Activated naive CD4-positive, alpha-beta T cell treated with Interleukin-2 at 50 U/mL for 16 hours (primary cell): ENCODE measurements at places on chromosomes 5 and 9.

DNA sequence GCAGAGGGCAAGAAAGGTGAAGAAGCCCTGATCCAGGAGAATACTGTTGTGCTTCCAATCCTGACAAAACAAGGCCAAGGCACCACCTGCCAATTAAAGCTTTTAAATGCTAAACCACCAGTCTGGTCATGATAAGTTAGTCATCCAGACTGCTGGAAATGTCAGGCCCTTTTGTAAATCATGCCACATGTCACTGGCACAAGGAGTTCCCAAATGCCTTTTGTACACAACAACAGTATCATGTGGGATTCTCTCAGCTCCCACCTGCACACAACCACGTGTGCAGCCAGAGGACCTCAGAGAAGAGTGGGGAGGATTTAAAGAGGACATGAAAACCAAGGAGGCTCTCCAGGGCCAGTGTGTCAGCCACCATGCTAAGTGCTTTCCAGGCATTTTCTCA is 99.3 kb downstream of the CDK5RAP2 start:
- DNase-seq, result no peak

DNA sequence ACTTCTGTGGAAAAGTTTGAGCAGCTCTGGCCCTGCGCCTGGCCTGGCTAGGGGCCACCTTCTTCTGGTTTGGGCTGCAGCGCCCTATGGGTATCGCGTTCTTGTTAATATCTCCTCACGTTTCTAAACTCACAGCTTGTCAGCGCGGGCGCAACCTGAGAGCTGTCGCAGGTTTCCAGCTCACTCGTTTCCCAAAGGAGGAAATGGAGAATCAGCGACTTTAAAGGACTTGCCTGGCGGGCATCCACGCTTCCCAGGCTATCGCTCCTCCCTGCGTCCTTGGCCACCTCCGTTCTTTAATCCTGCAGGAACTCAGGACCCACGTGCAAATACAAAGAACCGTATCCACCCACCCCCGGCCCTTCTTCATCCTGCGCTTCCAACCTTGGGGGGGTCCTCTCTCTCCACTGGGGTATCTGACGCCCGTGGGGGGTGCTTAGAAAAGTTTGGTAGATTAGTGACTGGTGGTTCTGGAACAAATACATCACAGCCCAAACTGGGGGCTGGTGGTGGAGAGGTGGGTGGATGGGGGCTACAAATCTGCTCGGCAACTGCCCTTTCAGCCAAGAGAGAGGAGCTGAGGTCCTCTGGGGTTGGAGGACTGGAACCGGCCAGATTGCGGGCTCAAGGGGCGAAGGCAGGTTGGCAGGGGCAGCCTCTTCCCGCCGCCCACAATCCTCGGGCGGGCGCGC is 578 bp upstream of the PSAT1 start:
- peak; percentile 4 for DNase-seq

DNA sequence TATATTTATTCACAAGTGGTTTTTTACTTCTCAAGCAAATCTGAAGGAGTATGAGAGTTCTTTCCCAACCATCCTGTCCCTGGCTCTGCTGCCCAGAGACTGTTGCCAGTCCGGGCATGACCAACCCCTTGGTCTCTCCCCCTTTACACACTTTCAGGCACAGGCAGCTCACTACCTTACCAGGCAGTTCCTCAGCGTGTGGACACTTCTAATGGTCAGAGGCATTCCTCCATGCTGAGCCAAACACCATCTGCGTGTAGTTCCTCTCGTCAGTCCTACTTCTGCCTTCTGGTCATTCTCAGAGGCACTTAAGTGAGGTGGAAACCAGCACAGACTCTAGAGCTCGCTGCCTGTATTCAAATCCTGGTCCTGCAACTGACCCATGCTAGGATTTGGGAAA is 56.1 kb downstream of the TSTD2 start:
- DNase-seq, result no peak

- DNase-seq, result no peak
These were observed 136.6 kb downstream of the ADAMTS12 start for GRCh38 chr5:33755231-33755630.

DNA sequence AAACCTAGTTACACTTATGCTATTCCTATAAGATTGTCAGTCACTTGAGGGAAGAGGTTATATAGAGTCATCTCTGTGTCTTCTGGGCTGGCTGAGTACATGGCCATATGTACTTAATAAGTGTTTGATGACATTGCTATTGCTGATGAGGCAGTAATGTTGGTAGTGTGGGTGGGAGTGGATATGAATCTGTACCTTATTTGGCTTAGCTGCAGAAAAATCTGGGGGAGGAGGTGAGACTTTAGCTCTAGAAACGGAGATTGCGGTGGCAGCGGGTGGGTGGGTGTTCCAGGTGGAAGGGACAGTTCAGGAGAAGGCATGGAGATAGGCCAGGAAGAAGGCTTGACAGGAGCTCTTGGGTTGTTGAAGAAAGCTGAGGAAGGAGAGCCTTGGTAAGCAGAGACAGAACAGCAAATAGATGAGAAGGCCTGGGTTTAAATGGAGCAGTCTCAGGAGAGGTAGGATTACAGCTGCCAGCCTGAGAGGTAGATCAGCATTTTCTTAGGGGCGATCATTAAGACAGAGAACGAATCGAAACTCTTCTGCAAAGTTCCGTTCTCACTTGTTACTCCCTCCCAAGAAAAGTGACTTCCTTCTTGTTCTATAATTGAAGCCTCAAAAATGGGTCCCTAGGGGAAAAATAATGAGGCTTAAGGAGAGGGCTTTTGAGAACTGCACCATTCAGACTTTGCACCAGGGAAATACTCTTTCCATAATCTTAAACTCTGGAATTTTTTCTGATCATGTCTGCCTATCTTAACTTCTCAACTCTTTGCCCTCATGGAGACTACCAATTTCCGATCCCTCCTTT is 160.5 kb downstream of the UNC13B start:
- DNase-seq, result no peak
